Coronary artery (tissue), 2 donors: ENCODE measurements at places on chromosomes 7 and 10.

GRCh38 chr10:87942884-87943527 lies 79.6 kb downstream of the PTEN start:
- no peak for DNase-seq

DNA sequence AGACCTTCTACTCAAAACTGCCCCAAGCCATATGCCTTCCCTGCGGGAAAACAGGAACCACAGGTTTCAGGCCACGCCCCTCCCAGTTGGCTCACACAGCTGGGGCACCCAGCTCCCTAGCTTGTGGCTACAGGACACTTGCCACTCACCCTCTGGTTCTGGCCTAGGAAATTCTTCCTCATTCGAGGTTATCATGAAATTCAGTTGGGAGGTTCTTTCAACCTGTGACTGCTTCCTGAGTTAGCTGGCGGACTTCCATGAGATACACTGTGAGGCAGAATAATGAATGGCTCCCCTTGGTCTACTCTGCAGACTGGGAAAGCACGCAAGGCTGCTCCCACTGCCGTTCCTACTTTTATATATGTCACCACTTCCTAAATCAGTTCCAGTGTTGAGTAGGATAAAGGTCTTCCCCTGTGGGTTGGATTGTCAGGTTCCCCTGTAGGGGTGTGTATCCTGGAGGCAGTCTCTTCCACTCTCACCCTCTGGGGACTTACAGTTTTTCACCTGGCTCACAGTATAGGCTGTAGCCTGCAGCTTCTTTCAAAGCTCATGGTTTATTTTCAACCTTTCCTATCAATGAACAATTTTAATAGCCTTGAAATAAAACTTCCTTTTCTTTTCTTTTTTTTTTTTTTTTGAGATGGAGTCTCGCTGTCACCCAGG lies 37.0 kb downstream of the GPR22 start:
- no peak for DNase-seq

DNA sequence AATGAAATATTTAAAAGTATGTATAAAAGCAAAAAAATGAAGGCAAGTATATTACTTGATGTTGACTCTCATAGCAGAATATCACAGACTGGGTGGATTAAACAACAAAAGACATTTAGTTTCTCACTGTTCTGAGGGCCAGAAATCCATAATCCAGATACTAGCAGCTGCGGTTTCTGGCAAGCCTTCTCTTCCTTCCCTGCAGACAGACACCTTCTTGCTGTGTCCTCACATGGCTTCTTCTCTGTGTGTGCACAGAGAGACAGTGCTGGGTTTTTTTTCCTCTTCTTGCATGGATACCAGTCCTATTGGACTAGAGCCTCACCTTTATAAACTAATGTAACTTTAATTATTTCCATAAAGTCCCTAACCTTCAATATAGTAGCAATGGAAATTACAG lies 127.9 kb upstream of the AKR1E2 start:
- no peak for DNase-seq

- DNase-seq = no peak
Measured at GRCh38 chr7:73971322-73971703, 56.7 kb upstream of the ELN start.

DNA sequence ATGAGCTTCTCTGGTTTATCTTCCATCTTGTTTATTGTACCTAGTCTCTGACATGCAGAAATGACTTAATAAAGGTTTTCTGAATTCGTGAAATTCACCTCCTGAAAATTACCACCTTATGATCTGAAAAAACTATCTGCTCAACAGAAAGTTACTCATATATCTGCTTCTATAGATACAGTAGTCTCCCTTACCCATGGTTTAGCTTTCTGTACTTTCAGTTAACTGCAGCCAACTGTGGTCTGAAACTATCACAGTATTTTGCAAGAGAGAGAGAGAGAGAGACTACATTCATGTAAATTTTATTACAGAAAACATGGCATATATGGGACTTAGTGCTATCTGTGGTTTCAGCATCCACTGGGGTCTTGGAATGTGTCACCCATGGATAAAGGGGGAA lies 909.0 kb upstream of the C7orf33 start:
- DNase-seq = no peak

DNA sequence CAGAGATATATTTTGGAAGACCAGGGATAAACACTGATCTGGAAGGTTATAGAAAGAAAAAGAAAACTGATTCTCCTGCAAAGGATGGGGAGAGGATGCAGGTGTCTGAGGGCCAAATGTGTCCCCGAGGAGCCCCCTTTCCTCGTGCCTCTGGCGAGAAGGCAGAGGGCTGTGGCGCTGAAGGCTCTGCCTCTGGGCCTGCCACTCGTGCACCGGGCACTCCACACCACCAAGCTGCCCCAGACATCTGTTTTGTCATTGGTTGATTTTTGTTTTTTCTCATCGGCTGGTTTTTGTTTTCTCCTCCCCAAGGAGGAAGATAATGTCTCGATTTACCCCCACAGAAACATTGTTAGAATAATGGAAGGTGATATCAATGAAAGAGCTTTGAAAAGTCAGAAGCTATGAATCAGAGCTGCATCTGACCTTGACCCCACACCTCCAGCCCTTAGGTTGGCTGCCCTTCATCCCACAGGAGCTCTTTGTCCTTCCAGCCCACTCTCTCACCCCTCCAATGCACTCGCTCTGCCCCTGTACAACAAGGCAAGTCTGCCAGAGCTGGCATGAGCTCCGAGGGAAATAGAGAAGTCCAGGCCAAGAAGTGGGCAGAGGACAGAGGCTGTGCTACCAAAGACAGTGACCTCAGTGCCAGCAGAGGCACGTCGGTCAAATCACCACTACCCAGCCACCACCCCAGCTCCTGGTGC lies 124.8 kb downstream of the TCERG1L start:
- peak; percentile 46 for DNase-seq

GRCh38 chr7:41219276-41219675 lies 483.6 kb downstream of the INHBA start:
- DNase-seq = no peak

DNA sequence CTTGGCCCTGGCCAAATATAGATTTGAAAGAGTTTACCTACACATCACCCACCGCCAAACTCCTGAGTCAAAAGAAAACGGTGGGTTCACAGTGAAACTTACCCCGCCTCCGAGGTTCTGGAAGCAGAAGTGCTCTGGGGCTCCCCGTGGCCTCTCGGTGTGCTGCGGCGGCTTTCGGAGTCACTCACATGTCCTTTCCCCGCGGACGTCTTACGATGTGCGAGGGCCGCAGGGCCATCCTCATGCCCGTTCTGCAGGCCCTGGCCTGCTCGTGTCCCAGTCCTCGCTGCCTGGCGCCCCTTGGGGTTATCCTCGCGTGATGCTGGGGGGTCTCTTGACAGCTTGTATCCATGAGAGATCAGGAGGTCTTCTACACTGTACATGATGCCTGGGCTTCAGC lies 12.0 kb downstream of the JCAD start:
- DNase-seq = no peak

DNA sequence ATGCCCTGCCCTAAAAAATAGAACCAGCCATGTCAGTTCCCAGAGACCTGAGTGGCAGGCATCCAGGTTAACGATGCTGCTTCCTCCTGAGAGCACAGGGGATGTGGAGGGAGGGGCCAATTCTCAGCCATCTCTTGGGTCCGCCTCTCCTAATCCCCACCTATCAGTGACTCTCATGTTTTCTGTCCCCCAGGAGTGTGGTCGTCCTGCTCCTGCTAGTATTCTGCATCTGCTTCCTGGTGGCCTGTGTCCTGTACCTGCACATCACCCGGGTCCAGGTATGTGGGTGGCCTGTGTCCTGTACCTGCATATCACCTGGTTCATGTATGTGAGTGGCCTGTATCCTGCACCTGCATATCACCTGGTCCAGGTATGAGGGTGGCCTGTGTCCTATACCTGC lies 105.3 kb downstream of the ADCY1 start:
- peak; percentile 45 for DNase-seq

- no peak for DNase-seq
Measured at GRCh38 chr7:134548877-134549276, at the start of gene AKR1B15. TSS of gene AKR1B15 (plus strand) at chr7:134549110. CDS start at chr7:134564620, 15,510 bp downstream.

GRCh38 chr10:81502677-81503359 lies 372.2 kb upstream of the NRG3 start:
- DNase-seq = no peak

- DNase-seq = no peak
Measured at GRCh38 chr10:99981581-99982199, 28.1 kb downstream of the DNMBP start.

- no peak for DNase-seq
Measured at GRCh38 chr7:51545131-51545530, 228.5 kb upstream of the COBL start.

DNA sequence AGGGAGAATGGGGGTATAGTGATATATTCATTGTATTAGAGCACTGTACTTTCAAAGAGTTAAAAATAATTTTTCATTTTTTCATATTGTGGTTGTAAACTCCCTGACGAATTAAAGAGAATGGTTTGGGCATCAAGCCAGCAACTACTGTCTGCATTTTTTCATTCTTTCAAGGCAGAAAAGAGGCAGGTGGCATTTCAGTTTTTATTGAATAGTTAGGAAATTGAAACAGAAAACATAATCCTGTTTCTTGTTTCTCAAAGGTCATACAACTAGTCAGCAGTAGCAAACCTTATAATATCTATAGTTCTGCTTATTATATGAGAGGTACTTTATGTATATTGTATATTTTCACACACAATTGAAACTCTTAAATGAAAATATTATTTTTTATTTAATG lies 303.9 kb upstream of the KCND2 start:
- DNase-seq = no peak

- peak; percentile 69 for DNase-seq
Measured at GRCh38 chr7:149883452-149883861, 9.7 kb downstream of the ATP6V0E2 start.

DNA sequence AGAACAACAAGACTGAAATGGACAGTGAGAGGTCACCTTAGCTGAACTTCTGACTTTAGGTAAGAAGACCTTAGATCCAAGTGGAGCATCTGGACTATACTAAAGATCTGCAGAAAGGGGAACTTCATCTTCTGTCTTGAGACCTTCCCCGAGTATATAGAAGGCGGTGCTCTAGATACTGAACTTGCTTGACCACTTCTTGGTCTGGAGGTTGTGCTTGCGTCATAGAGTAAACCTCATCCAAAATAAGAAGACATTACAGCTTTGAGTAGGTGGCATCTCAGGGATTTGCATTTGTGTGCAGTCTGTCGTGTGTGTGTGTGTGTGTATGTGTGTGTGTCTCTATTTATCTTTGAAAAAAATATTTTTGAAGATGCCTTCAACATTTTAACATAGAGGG lies 157.5 kb downstream of the CHN2 start:
- DNase-seq = no peak

- DNase-seq = peak; percentile 84
Measured at GRCh38 chr10:110398419-110399105, 93.8 kb upstream of the SMNDC1 start.

- DNase-seq = no peak
Measured at GRCh38 chr10:12841426-12841825, 160.1 kb downstream of the CCDC3 start.

GRCh38 chr7:99791667-99792369 lies 7.8 kb upstream of the CYP3A4 start:
- no peak for DNase-seq

DNA sequence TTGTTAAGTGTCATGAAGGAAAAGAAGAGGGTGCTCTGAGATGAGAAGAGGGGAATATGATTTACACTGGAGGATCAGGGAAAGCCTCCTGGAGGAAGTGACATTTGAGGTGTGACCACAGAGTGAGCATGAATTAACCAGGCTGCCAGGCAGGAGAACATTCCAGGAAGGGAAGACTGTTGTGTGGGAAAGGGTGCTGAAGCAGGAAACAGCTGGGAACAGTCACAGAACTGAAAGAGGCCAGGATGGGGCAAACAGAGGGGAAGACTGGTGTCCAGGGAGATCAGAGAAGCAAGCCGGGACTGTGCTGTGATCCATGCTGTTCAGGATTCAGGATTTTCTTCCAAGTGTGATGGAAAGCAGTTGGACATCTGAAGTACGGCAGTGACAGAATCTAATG lies 14.9 kb downstream of the HIPK2 start:
- no peak for DNase-seq

DNA sequence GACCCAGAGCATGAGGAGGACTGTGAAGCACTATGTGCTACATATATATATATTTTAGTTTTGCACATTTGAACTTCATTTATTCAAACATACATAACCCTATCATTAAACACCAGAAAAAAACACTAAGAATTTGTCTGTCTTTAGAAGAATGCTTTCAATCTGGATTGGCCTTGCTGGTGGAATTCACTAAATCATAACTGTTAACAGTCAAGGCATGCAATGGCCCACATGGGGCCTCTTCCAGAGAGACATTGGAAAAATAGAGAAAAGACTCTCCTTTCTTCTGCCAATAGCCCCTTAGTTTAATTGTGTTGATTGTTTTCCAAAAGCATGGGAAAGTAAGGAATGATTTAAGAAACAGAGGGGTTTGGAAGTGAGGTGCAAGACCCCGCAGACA lies 77.9 kb downstream of the MRPL32 start:
- no peak for DNase-seq

- DNase-seq = no peak
Measured at GRCh38 chr10:26843736-26844135, 17.0 kb downstream of the ABI1 start.

- no peak for DNase-seq
Measured at GRCh38 chr7:135240441-135240840, 6.8 kb downstream of the STRA8 start.

DNA sequence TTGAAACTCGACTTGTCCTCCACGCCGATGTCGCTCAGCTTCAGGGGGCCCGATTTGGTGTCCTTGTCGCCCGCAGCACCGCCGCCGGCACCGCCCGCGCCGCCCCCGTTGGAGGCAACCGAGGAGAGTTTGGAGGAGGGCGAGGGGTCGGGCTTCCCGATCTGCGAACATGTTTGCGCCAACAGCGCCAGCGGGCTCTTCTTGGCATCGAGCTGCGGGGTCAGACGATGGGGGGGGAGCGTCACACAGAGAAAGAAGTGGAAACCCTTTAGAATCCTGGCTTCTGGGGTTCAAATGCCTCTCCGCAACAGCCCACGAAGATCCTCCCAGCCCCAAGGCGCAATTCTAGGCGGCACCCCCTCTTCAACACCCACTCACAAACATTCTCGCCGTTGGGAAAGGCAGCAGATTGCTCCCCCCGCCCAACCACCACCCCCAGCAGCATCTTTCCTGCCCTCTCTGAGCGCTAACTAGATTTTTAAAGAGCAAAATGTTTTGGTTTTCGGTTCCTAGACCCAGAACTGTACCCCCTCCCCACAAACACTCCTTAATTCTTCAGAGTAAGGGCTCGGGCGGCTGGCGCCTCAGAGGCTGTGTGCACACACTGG lies 1.3 kb downstream of the ZNF503 start:
- DNase-seq = no peak

DNA sequence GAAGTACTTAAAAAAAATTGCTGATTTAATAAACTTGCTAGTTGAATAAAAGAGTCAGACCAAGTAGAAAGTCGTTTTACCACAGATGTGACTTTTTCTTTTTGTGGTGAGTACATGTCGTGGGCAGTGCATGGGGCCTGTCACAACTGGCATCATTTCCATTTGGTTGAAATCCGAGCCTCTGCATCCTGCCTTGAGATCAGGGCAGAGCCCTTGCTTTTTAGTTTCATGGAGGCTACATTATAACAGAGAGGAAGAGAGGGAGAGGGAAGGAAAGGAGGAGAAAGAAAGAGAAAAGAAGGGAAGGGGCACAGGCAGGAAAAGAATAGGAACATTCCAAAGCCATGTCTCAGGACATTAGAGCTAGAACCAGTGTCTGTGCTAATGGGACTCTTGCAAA lies 20.4 kb upstream of the INSYN2A start:
- DNase-seq = no peak
